RPMI7951 (cell line): ENCODE measurements at places on chromosomes 3 and 15. TPM values are rescaled to one million over a fixed set of nuclear protein-coding genes. Genes with fewer than 3 reads are reported as not detected.

DNA sequence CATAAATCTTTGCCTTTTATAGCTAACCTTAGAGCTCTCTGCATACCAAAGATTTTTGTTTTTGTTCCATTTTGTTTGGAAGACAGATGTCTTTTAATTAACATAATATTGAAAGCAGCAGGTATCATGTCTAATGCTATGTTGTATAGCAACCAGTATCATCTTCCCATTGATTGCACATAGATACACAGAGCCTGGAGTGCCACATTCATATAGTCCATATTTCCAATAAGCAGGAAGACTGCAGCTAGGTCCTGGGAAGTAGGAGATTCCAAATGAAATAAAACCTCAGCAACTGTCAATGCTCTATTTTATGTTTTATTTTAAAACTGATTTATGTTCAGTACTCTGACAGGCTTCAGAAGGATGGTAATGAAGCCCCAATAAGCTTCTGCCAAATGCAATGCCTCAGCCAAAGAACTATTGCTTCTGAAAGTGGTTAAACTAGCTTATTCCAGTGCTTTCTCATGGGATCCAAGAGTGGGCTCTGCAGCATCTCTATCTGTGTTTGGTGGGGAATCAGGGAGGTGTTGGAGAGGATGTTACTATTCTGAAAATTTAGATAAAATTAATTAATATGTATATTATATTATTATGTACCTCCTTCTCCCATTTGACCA, 6.5 kb upstream of the KCNMB2 start:
- DNase-seq, result no peak

The C15orf62 gene
- total RNA-seq, result not detected in 2 replicates

The NPAP1 gene
- total RNA-seq, result not detected in 2 replicates

DNA sequence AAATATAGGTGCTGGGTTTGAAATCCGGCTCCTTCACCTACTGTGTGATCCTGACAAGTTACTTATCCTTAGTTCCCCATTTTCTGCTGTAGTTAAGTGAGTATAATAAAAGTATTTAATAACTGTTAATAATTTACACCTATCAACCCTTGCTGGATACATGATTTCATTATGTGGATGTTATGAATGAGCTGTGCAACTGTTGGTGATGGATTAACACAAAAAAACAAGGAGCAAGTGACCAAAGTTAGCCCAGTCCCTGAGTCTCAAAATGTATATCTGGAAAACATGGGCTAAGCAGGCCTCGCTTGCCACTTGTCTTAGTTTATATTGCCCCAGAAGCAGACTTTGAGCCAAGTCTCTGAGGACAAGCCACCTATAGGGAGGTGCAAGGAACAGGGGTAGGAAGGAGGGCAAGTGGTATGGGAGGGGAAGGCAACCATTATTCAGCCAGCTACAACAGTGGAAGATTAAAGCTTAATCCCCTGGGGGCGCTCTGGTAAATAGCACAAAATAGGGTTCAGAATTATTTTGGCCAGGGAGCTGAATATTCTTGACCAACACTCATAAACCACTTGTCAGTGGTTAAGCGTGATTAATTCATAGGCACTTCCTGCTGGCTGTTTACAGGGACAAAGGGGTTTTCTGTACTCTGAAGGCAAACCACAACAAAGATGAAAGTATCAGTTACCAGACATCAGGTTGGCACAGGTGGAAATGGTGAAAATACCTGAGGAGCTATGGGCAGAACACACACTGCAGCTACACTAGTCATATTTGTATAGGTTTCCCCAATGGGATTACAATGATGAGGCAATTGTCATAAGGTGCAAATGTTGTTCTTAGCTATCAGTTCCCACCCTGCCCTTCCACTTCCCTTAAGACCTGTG, 76.2 kb downstream of the TRIM42 start:
- peak; percentile 7 for DNase-seq

DNA sequence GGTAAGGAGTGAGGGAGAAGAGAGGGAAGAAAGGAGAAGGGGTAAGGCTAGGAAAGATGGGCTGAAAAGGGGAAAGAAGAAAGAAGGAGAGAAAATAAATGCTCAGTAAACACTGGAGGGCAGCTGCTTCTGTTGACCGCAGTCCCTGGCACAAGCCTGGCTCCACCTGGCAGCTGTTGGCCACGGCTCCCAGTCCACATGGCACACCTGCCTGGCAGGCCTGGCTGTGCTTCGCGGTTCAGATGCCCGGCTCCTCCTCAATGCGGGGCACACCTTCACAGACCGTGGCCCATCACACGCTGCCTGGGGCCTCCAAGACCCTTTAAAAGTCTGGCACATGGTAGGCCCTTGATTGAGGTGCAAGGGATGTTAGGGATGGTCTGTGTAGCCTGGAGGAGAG, 516.8 kb upstream of the PROK2 start:
- no peak for DNase-seq

- peak; percentile 96 for DNase-seq
Measured at GRCh38 chr3:33115024-33115768, 1.4 kb downstream of the CRTAP start.

GRCh38 chr3:129022114-129023007, 21.3 kb downstream of the EFCC1 start:
- DNase-seq, result peak; percentile 53

The RARB gene
- total RNA-seq, result 37.4 and 48.5 TPM in 2 replicates

The MYD88 gene
- total RNA-seq, result 3.2 and 4.4 TPM in 2 replicates

DNA sequence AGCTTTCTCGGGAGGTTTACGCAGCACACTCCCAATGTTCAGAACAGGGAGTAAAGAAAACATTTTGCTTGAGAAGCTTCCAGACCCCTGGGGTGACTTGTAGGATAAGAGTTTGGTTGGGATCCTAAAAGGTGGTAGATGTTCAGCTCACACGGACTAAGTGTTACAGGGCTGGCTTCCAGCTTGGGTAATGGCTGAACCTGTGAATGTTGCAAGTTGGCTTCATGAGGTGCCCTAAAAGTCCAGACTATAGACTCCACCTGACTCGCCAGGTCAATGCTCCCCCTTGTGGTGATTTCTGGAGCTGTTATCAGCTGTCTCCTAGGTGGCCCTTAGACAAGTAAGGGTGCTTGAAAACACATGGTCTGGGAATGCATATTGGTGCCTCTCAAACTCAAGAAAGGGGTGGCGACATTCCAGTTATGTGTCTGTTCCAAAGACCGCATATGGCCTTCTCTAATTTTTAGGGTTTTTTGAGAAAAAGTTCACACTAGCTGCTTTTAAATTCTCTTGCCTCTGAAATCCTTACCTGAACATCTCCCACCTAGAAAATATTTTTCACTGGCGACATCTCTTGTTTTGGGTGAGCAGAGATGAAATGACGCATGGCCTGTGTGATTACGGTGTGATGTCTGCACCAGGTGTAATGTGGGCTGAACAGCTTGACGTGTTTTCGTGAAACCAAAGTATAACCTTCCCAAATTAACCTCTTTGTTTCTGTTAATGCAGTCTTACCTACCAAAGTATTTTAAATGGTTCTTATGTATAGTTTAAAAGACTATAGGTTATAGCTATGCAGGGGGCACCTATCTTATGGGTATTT, 175.7 kb upstream of the KBTBD8 start:
- DNase-seq, result peak; percentile 48

GRCh38 chr3:59733041-59733809, 683.4 kb upstream of the CFAP20DC start:
- peak; percentile 74 for DNase-seq

DNA sequence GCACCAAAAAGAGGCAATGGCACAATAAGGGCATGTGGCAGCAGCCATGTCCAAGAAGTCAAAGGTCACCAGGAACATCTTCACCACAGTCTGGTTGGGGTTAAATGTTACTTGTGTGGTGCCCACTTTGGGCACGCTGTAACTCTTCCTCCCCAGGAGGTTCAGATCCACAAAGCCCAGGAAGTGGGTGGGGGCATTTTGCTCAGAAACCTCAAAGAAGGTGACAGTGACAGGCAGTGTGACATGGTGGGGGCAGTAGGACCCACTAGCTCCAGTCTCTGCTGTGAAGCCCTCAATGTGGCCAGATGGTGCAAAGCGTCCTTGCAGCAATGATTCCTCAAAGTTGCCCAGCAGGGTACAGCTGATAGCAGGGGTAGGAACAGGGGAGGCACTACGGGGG, 5.8 kb downstream of the ZNF80 start:
- DNase-seq, result no peak

DNA sequence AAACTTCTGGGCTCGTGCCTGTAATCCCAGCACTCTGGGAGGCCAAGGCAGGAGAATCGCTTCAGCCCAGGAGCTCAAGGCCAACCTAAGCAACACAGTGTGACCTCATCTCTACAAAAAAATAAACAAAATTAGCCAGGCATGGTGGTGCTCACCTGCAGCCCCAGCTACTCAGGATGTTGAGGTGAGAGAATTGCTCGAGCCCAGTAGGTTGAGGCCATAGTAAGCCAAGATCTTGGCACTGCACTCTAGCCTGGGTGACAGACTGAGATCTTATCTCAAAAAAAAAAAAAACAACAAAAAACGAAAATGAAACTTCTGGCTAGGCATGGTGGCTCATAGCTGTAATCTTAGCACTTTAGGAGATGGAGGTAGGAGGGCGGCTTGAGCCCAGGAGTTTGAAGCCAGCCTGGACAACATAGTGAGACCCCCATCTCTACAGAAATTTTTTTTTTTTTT, 53.7 kb downstream of the PIK3CB start:
- DNase-seq, result peak; percentile 61

The EFCC1 gene
- not detected in 2 replicates for total RNA-seq

The CCDC50 gene
- total RNA-seq, result 85.1 and 92.8 TPM in 2 replicates

GRCh38 chr15:44159492-44159891, 35.6 kb downstream of the FRMD5 start:
- DNase-seq, result no peak

GRCh38 chr3:16456784-16457415, 56.6 kb downstream of the RFTN1 start:
- peak; percentile 79 for DNase-seq

The PAQR5 gene
- total RNA-seq, result 3.3 and 3.5 TPM in 2 replicates

The CCRL2 gene
- 2.8 and 6.1 TPM in 2 replicates for total RNA-seq

The RAB7A gene
- total RNA-seq, result 82.1 and 90.4 TPM in 2 replicates

The HYAL3 gene
- 11.5 and 12.0 TPM in 2 replicates for total RNA-seq

GRCh38 chr15:40064231-40064894, 25.4 kb upstream of the SRP14 start:
- DNase-seq, result peak; percentile 96

DNA sequence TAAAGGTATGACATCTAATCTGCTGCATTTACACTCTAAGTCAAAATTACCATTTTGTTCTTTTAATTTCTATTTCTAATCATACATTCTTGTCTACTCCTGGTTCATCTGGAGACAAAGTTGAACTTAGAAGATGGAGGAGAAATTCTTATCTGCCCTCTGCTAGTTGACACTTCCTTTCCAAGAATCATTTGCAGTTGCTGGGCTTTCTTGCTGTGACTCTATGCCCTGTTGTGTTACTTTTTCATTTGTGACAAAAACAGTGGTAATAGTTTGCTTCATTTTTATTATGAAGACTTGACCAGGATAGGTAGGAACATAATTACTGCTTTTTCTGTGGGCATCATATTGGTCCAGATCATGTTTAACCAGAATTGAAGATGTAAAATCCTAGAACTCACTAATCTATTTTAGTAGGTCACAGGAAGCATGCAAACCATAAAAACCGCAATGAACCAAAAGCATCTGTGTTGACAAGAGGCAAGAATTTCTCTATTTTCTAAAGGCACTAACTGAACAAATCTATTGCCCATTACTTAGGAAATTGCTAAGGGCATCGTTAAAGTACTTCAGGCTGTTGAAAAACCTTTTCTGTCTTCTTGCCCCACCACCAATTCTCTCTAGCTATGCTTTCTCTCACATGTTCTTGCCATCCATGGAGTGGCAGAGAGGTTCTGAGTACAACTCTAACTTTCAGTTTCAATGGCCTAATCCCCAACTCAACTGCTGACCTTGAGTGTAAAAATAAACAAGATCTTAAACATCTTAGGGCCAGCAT, 4.2 kb upstream of the CCR2 start:
- peak; percentile 57 for DNase-seq

The SOX14 gene
- not detected in 2 replicates for total RNA-seq

GRCh38 chr15:38817427-38818156, 253.0 kb upstream of the RASGRP1 start:
- DNase-seq, result peak; percentile 69

- DNase-seq, result no peak
Measured at GRCh38 chr3:157142315-157142714, 17.6 kb downstream of the CCNL1 start.

GRCh38 chr15:69394556-69395282, 19.4 kb upstream of the KIF23 start:
- DNase-seq, result peak; percentile 73

DNA sequence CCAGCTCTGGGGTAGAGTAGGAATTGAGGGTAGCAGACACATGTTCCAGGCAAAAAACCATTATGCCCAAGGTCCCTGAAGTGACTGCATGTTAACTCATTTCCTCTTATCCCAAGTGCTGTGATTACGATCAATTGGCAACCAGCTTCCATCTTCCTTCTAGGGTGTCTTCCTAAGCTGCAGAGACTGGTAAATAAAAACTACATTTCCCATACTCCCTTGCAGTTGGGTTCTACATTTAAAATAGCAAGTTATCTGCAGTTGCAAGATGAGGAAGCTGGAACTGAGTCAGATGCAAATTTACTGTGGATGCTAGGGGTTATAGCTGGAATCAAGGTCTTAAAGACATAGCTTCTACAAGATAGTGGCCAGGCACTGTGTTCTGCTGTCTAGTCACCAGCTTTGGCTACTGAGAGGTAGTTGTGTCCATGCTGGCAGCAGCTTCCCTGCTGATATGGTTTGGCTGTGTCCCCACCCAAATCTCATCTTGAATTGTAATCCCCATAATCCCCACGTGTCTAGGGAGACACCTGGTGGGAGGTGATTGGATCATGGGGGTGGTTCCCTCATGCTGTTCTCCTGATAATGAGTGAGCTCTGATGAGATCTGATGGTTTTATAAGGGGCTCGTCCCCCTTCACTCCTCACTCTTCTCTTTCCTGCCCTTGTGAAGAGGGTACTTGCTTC, 51.3 kb upstream of the FBN1 start:
- peak; percentile 74 for DNase-seq

The HESX1 gene
- 1.9 and 2.5 TPM in 2 replicates for total RNA-seq

The CHRM5 gene
- total RNA-seq, result not detected in 2 replicates

DNA sequence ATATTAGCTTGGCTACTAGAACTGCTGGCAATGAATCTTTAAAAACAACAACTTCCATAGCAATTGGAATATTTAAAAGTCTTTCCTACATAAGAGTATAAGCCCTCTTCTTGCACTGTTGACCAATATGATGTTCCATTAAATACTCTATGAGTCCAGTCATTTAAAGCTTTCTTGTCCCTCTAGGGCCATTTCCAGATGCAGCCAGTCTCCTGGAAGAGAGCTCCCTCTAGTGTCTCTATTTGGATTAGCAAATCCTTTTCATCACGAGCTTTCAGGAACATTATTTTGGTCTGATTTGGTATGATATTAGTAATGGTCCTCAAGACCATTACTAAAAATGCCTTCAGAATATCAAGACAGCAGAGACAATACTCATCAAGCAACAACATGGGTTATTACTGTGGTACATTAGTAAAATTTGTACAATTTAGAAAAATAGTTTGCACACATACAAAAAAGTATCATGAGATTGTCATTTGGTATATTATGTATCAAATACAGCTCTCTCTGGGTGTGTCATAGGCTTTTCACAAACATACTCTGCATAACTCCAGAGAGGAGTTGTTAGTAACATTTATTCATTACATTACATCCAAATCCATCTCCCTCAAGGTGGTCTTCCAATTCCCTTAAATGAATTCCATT, 101.3 kb downstream of the DPH6 start:
- DNase-seq, result peak; percentile 58

The HDC gene
- not detected in 2 replicates for total RNA-seq

GRCh38 chr15:57463360-57463759, 87.1 kb downstream of the CGNL1 start:
- no peak for DNase-seq

The SNTN gene
- not detected in 2 replicates for total RNA-seq

GRCh38 chr3:72162649-72163184, 377.8 kb upstream of the PROK2 start:
- no peak for DNase-seq
